Type B pancreatic cell (in vitro differentiated cells): ENCODE measurements at places on chromosomes 4 and X. TPM values are rescaled to one million over a fixed set of nuclear protein-coding genes. Genes with fewer than 3 reads are reported as not detected.
A peak's percentile ranks its signal among the peaks of the same experiment; 100 is the strongest.

The FOXO4 gene
- total RNA-seq = 18.8 and 34.1 TPM in 2 replicates

The MCF2 gene
- total RNA-seq = 0.22 and 0.50 TPM in 2 replicates

DNA sequence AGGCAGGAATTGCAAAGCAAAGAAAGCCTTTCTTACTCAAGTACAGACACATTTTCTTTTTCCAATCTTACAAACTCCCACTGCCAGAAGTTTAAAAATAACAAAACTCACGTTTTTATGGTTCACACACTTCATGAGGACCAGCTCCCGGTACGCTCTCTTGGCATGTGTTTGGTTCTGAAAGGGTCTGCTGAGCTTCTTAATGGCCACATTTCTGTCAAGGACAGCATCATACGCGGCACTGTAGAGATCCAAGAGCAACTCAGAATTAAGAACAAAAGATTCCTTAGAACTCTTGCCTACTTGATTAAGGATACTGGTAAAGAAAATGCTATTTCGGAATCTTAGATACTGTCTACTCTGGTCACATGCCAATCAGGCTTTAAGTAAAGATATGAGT, 252.7 kb downstream of the MAPK10 start:
- no peak overlapping the region for H3K4me3 ChIP-seq
- no peaks in the 10 kb centered on the region for H3K27me3 ChIP-seq
- no peak overlapping the region for H3K27ac ChIP-seq
- no peak for DNase-seq

DNA sequence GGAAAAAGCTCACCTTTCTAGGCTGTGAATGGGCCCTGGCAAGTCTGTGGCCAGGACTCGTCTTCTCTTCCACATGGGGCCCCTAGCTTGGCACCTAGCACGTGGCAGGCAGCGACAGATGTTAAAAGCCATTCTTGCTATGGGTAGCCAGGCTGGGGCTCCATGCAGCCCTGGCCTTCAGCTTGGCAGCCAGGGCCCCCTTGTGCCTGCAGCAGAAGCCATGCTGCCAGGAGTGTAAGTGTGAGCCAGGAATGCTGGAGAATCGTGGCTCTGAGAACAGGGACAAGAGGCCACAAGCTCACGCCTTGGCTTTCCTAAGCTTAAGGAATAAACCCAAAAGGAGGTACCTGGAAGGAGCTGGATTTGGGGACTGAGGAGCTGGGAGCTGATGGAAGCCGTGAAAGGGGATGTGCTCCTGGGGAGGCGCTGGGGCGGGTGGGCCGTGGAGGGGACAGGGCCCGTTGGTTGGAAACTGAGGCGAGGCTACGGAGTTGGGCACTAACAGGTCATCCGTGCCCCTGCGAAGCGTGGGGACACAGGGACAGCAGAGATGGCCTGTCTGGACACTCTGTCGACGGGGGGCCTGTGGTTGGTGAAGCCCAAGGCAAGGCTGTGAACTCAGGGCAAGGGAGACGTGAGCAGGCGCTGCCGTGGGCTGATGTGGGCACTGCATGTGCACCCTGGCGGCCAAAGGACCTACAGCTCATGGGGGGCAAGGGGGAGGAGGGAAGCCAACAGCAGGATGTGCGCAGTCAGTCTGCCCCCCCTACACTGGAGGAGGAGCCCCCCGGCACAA, 895 bp upstream of the OPN1LW start:
- no peaks in the 10 kb centered on the region for H3K36me3 ChIP-seq
- H3K27me3 ChIP-seq = peaks cover 2% of the 10 kb centered on the region
- DNase-seq = no peak
- no peaks in the 10 kb centered on the region for H3K4me1 ChIP-seq
- H3K4me3 ChIP-seq = no peak overlapping the region

DNA sequence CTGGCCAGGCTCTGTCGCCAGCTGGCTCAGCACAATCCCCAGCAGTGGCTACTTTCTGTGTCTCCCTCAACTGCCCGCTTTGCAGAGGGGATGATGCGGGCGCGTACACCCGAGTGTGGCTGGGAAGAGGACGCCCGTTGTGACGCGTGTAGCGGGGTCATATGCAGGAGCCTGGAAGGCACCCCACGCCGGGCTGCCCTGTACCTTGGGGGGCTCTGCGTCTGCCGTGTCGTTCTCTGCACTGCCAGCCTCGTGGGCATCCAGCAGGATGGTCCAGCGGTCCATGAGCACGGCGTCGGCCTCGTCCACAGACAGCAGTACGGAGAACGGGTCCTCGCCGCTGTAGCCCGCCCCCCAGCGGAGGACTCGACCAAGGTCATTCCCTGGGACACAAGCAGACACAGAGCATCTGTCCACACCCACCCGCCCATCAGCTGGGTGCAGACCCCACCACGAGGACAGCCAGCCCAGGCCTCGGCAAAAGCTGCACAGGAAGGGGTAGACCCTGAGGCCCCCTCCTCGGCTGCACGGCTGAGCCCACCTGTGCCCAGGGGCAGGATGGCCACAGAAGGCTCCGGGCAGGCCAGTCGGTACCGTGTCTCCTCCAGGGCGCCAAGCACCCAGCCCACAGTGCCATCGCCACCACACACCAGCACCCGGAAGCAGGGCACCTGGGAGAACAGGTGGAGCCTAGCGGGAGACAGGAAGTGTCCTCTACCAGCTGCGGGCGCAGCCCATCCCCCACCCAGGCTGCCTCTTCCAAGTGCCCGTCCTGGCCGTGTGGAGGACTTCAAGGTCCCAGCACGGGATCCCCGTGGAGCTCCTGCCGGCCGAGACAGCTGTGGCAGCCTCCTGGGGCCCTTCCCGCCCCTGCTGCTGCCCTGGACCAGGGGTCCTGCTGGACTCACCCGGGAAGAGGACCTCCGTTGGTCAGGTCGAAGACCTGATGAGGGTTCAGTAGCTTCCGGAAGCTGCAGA, 10.8 kb downstream of the DGKQ start:
- H3K36me3 ChIP-seq = no peaks in the 10 kb centered on the region
- H3K27me3 ChIP-seq = no peaks in the 10 kb centered on the region
- H3K4me3 ChIP-seq = no peak overlapping the region
- no peak for DNase-seq
- no peak overlapping the region for H3K27ac ChIP-seq

GRCh38 chr4:142858446-142858845, 12.3 kb upstream of the INPP4B start:
- H3K27ac ChIP-seq = no peak overlapping the region
- no peak overlapping the region for H3K4me3 ChIP-seq
- peaks cover 3% of the 10 kb centered on the region for H3K27me3 ChIP-seq
- H3K36me3 ChIP-seq = no peaks in the 10 kb centered on the region
- no peak for DNase-seq
- H3K4me1 ChIP-seq = no peaks in the 10 kb centered on the region

GRCh38 chr4:151568966-151569365, 160.0 kb downstream of the FHIP1A start:
- H3K27me3 ChIP-seq = no peaks in the 10 kb centered on the region
- H3K4me1 ChIP-seq = peaks cover 26% of the 10 kb centered on the region
- H3K36me3 ChIP-seq = no peaks in the 10 kb centered on the region

GRCh38 chr4:95087657-95088455, 330.1 kb downstream of the BMPR1B start:
- H3K27me3 ChIP-seq = no peaks in the 10 kb centered on the region
- peak overlapping the region; percentile 39 for H3K27ac ChIP-seq
- H3K36me3 ChIP-seq = no peaks in the 10 kb centered on the region
